Trophoblast cell (in vitro differentiated cells and primary cell): ENCODE measurements at places on chromosomes 6 and 20.

DNA sequence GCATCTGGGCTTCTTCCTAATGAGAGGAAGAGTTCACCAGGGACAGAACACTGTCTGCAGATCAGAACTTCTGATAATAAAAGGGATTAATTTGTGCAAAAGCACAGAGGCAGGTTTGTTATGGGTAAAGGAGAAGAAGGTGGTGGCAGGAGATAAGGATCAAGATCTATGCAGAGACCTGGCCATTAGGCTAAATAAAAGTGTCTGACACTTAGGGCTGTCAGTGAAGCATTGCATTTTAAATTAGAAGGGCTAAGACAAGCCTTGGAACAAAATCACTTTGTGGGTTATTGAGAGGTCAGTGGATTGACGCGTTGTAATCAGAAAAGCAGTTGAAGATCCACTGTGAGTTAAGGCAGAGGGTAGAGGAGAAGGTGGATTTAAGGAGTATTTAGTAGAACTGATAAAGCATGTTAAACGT, 76.8 kb downstream of the MAP3K4 start:
- peaks cover 4% of the 10 kb centered on the region for H3K36me3 ChIP-seq
- no peak overlapping the region for H3K4me3 ChIP-seq
- H3K27me3 ChIP-seq = no peaks in the 10 kb centered on the region
- no peak overlapping the region for H3K27ac ChIP-seq
- no peaks in the 10 kb centered on the region for H3K4me1 ChIP-seq

GRCh38 chr6:121816906-121817540, 381.6 kb downstream of the GJA1 start:
- DNase-seq = no peak
- no peaks in the 10 kb centered on the region for H3K27me3 ChIP-seq
- H3K4me1 ChIP-seq = no peaks in the 10 kb centered on the region
- no peak overlapping the region for H3K4me3 ChIP-seq
- H3K36me3 ChIP-seq = peaks cover under 1% of the 10 kb centered on the region

DNA sequence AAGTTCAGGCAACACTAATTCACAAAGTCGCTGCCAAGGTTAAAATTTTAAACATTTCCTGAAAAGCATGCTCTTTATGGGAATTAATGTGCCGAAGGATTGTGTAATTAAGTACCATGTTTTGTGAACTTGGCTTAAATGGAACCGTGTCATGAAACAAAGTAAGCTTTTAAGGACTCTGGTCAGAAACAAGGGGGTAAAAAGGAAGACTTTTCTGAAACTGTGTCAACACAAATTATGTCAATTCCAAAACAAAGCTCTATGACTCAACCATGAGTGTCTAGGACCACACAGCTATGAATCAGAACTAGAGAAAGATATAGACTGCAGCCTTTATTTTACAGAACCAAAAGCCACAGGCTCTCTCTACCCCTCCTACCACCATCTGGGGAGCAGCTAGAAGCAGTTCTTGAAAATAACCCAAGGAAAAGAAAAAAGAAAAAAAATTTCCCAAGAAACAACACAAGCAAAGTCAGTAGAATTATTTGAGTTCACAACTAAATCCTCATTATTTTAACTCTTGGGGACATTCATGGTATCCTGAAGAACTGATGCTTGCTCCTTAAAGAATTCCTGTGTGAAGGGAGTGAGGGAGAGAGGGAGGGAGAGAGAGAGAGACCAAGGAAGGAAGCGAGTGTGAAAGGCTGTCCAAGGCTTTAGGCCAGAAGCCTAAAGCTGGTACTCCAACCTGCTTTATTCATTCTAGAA, 81.9 kb downstream of the ZMYND8 start:
- peak; percentile 36 for DNase-seq
- peak overlapping the region; percentile 60 for H3K27ac ChIP-seq
- no peaks in the 10 kb centered on the region for H3K27me3 ChIP-seq
- no peak overlapping the region for H3K4me3 ChIP-seq

- no peak for DNase-seq
- H3K36me3 ChIP-seq = no peaks in the 10 kb centered on the region
- no peak overlapping the region for H3K4me3 ChIP-seq
- H3K27ac ChIP-seq = no peak overlapping the region
Observed at GRCh38 chr6:126773112-126773805, 345.2 kb upstream of the RSPO3 start.

DNA sequence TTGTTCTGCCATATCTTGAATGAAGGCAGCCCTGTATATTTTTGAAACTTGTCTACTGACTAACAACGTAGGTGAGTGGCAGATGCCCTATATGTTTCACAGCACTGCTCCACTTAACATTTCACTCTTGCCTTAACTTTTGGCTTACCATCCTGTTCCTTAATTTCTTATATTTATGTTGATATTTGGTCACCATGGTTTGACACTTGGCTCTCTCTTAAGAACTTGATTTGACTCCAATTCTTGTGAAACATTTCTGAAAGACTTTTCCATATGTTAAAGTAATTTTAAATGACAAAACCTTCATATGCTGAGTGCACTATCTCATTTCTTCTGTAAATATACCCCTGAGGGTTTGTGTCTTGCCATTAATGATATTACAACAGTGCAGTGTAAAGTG, 434.3 kb upstream of the IMPG1 start:
- H3K4me1 ChIP-seq = no peaks in the 10 kb centered on the region
- no peaks in the 10 kb centered on the region for H3K27me3 ChIP-seq
- no peak for DNase-seq
- H3K36me3 ChIP-seq = no peaks in the 10 kb centered on the region
- no peak overlapping the region for H3K4me3 ChIP-seq
- H3K27ac ChIP-seq = no peak overlapping the region

DNA sequence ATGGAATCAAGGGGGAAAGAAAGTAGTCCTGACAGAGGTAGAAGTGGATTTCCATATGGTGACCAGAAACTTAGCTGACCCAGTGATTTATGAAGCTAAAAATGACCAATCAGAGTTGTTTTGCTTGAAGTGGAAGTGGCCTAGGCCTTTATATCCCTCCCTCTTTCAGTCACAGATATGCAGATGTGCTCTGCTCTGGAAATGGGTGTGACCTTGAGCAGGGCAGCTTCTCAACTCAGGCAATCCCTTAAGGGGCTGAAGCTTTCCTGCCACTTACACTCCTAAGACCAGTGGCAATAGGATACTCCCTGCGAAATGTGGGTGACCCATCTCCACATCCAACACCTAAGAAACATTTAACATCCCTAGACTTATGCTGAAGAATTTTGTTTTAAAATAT, 256.6 kb downstream of the EYS start:
- no peak overlapping the region for H3K27ac ChIP-seq
- no peaks in the 10 kb centered on the region for H3K27me3 ChIP-seq
- H3K36me3 ChIP-seq = no peaks in the 10 kb centered on the region
- no peaks in the 10 kb centered on the region for H3K4me1 ChIP-seq
- DNase-seq = no peak

GRCh38 chr20:43363506-43363905, 94.2 kb upstream of the SRSF6 start:
- H3K4me1 ChIP-seq = peaks cover 6% of the 10 kb centered on the region
- H3K4me3 ChIP-seq = no peak overlapping the region
- H3K36me3 ChIP-seq = no peaks in the 10 kb centered on the region
- DNase-seq = no peak

GRCh38 chr20:41408986-41409385, 42.4 kb upstream of the EMILIN3 start:
- H3K27me3 ChIP-seq = no peaks in the 10 kb centered on the region
- no peak overlapping the region for H3K4me3 ChIP-seq
- peaks cover 26% of the 10 kb centered on the region for H3K36me3 ChIP-seq
- DNase-seq = no peak
- peaks cover 24% of the 10 kb centered on the region for H3K4me1 ChIP-seq

DNA sequence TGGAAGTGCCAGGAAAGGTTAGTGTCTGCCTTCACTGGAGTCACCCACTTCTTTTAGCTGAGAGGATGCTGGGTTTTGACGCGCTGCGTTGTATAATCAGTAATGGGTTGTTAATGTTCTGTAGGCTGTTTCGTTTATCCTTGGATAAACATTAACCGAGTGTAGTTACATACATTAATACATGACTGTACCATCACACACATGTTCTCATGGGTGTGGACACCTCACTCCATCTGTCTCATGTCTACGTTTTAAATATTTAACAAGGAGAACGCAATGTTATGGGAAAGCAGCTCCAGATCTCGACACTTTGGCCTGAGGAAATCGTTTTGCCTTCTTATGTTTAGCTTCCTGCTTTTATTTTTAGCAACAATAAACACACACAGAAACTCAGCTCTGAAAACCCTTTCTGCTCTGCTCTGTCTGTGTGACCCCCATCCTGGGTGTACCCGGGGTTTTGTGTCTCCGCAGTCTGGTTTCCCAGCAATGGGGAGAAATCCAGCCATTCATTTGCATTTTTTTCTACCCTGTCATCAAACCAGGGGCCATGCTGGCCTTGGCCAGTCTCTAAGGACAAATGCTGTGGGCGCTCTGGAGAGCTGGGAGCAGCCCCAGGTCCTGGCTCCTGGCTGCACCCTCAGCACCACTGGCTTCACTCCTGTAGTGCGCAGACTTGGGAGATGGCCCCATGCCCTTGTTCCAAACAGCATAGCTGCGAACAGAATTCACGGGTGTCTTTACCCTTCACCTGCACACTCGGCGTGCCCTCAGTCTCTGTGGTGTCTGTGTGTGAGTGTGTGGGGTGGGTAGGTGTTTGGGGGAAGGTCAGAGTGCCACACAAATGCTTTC, 110.8 kb downstream of the ERMARD start:
- H3K27ac ChIP-seq = no peak overlapping the region
- H3K36me3 ChIP-seq = no peaks in the 10 kb centered on the region
- no peak for DNase-seq
- no peak overlapping the region for H3K4me3 ChIP-seq
- H3K27me3 ChIP-seq = no peaks in the 10 kb centered on the region

GRCh38 chr20:9287826-9288225, 218.9 kb downstream of the PLCB4 start:
- DNase-seq = no peak
- no peaks in the 10 kb centered on the region for H3K36me3 ChIP-seq
- no peak overlapping the region for H3K4me3 ChIP-seq
- no peaks in the 10 kb centered on the region for H3K27me3 ChIP-seq
- H3K4me1 ChIP-seq = no peaks in the 10 kb centered on the region

GRCh38 chr20:45771182-45771759, 20.4 kb downstream of the WFDC3 start:
- no peaks in the 10 kb centered on the region for H3K4me1 ChIP-seq
- no peaks in the 10 kb centered on the region for H3K27me3 ChIP-seq
- H3K36me3 ChIP-seq = no peaks in the 10 kb centered on the region
- no peak overlapping the region for H3K27ac ChIP-seq

- peaks cover 6% of the 10 kb centered on the region for H3K4me1 ChIP-seq
- H3K36me3 ChIP-seq = no peaks in the 10 kb centered on the region
- no peaks in the 10 kb centered on the region for H3K27me3 ChIP-seq
- no peak overlapping the region for H3K4me3 ChIP-seq
Observed at GRCh38 chr6:87722540-87723169, 20.6 kb upstream of the AKIRIN2 start.

DNA sequence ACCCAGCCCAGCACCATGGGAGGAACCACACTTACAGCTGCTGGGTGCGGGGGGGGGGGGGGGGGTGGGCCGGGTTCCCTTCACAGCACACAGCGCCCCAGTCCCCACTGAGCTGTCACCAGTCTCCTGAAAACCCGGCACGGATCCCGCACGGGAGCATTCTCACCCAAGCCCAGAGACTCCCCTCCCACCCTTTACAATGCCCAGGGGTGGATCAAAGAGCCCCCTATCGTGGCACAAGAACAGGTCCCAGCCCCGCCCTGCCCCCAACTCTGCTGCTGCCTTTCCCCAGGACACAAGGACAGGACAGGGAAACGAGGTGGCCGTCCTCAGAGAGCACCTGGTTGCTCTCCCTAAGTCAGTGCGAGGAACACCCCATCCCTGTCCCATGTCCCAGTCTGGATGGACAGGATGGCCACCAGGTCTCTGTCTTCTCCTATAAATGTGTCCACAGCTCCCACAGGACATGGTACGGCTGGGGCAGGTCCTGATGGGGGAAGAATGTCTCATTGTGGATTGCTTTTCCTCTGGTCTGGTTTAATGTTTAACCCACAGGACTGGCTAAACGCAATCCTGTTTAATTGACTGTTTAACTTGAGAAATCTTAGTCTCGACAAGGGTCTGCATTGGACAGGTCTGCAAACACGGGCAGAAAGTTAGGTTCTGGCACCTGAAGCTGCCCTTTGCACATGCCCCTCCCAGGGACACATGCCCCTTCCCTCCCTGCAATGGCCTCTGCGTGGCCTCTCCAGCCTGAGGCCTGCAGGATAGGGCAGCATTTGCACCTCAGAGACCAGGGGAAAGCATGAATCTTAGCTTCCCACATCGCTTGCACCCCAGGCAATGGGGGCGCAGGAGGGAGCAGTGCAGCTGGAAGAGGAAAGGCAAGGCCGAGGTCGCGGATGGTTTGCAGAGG, 45.3 kb downstream of the DACT2 start:
- no peaks in the 10 kb centered on the region for H3K36me3 ChIP-seq
- no peak overlapping the region for H3K27ac ChIP-seq
- no peak overlapping the region for H3K4me3 ChIP-seq
- no peak for DNase-seq

- H3K36me3 ChIP-seq = no peaks in the 10 kb centered on the region
- no peaks in the 10 kb centered on the region for H3K27me3 ChIP-seq
- H3K27ac ChIP-seq = no peak overlapping the region
- no peak for DNase-seq
- no peak overlapping the region for H3K4me3 ChIP-seq
Observed at GRCh38 chr20:64205611-64206026, 41.4 kb downstream of the MYT1 start.

DNA sequence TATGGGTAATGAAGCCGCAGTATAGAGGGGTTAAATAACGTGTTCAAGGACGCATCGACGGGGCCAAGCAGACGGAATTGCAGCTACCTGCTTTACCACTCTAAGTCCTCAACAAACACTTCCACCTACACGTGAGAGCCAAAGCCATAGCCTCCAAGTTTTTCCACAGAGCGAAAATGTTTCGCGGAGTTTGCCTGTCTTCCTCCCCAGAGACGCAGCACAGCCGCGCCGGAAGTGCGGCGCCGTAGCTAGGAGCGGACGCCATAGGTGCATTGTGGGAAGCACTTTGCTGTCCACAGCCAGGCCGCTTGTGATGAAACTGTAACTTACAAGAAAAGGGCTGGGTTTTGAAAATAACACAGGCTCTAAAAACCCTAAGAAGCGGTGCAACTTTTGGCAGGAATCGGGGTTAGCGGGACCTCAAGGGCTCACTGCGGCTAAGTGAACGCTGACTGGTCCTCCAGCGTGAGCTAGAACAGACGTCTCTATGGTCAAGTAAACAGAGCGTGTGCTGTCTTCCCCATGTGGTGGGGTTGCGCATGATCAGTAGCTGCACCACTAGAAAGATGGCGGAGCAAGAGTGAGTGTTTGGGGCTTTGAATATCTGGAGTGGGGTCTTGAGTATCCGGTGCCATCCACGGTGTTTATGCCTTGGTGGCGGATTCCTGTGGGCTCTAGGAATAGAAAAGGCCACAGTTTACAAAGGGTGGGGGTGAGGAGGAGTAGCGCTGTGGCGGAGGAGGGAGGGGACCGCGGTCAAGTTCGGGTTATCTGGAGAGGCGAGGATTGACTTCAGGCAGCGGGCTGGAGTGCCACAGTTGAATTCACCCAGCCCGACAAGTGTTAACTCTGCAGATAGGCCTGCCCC, at the start of gene RPL7L1:
Gene RPL7L1 (plus strand): TSS at position 245 of the 868 bp plus-strand sequence. CDS start 295 bp downstream, at position 540.
- peaks cover 27% of the 10 kb centered on the region for H3K36me3 ChIP-seq
- peak within 1 kb of the TSS; percentile 78 for H3K4me3 ChIP-seq
- H3K27me3 ChIP-seq = no peaks in the 10 kb centered on the region
- peak; percentile 78 for DNase-seq
- peaks cover 3% of the 10 kb centered on the region for H3K4me1 ChIP-seq

GRCh38 chr6:116572162-116572561, 858 bp downstream of the RWDD1 start:
- no peak overlapping the region for H3K27ac ChIP-seq
- no peaks in the 10 kb centered on the region for H3K27me3 ChIP-seq
- peaks cover 2% of the 10 kb centered on the region for H3K4me1 ChIP-seq
- DNase-seq = no peak
